Stimulated activated CD4-positive, alpha-beta T cell treated with anti-CD3 and anti-CD28 coated beads, Interleukin-2, amount 100 ng/mL, for 24 hours (primary cell): ENCODE measurements at places on chromosomes 3 and 15.

DNA sequence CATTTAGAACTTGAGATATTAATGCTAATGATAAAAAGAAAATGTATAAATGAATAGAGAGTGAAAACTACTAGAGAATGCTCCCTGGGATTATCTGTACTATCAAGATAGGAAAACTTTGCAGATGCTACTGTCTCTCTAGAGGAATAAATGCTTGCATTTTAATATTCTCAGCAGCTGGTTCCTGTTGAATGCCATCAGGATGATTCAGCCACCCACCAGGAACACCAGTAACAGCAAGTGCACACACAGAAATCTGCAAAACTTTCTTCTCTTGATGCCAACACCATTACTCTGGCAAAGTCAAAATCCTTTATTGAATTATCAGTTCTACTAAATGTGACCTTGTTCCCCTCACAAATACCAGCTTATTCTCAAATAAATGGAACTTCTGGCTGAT, 148.4 kb downstream of the TIGIT start:
- no peak for DNase-seq

- DNase-seq: no peak
Measured at GRCh38 chr15:82851981-82852511, 42.6 kb downstream of the WHAMM start.

DNA sequence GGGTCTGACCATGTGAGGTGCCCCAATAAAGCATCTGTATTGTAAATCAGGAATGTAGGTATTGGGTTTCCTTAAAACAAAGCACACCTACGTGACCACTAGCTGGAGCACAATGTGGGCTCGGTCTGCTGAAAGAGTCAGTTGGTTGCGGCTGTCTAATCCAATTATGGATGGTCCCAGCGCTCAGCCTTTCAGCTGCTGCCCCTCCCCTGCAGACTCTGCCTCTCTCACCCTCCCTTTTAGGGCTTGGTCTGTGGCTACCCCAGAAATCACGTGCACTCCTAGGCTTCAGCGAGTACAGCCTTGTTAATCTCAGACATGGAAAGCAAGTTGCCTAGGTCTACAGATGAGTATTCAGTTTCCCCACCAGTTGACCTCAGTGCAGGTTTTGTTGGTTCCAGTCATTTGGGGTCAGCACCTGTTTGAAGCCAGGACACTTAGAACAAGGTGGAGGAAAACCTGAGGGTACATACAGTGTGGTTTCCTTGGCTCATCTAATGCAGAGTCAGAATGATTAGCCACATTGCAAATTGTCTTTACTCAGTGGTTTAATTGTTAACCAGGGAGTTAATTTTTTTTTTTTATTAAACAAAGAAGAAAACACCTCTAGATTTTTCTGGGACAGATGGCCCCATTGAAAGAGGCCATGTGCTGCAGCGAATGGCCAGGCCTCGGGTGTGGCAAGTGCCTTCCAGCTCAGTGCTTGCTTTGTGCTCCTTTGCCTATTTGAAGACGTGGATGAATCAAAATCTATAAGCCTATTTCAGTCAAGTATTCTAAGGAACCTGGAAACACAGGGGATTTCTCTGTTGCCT, 137.7 kb downstream of the IGF1R start:
- no peak for DNase-seq

- DNase-seq: no peak
Measured at GRCh38 chr3:117752984-117753717, 1043.6 kb downstream of the TUSC7 start.
